ENCODE measurements at places on chromosomes 3 and 15. TPM values are rescaled to one million over a fixed set of nuclear protein-coding genes. Genes with fewer than 3 reads are reported as not detected.

PCLAF gene
- 18.4 TPM for total RNA-seq

NR1I2 gene
- total RNA-seq = 0.20 TPM

PIF1 gene
- 6.3 TPM for total RNA-seq

SNX22 gene
- total RNA-seq = 0.10 TPM

BFSP2 gene
- not detected for total RNA-seq
